ENCODE measurements at places on chromosomes 11 and 22.
A peak's percentile ranks its signal among the peaks of the same experiment; 100 is the strongest.

GRCh38 chr11:130670200-130670599 lies 221.8 kb downstream of the ADAMTS15 start:
- DNase-seq: no peak

- no peak for DNase-seq
Measured at GRCh38 chr11:83303316-83303715, 17.1 kb upstream of the CCDC90B start.

GRCh38 chr22:38169116-38169515 lies 12.5 kb downstream of the PLA2G6 start:
- no peak for DNase-seq

- DNase-seq: no peak
Measured at GRCh38 chr11:11072067-11072466, 214.2 kb upstream of the ZBED5 start.

DNA sequence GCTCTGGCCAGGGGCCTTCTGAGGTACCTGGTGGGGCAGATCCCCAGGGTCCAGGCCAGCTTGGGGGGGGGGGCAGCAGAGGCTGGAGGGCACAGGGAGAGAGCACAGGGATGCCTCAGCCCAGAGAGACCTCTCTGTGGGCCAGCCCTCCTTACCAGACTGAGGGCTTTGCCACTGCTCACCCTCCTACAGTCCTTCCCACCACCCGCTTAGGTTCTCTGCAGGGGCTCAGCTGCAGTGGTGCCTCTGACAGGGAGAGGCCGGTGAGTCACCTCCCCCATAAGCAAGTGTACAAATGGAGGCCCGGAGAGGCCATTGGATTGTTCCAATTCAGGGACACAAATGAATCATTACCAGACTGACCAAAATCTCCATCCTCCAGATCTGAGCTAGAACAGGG lies 68.1 kb upstream of the LMO1 start:
- no peak for DNase-seq

DNA sequence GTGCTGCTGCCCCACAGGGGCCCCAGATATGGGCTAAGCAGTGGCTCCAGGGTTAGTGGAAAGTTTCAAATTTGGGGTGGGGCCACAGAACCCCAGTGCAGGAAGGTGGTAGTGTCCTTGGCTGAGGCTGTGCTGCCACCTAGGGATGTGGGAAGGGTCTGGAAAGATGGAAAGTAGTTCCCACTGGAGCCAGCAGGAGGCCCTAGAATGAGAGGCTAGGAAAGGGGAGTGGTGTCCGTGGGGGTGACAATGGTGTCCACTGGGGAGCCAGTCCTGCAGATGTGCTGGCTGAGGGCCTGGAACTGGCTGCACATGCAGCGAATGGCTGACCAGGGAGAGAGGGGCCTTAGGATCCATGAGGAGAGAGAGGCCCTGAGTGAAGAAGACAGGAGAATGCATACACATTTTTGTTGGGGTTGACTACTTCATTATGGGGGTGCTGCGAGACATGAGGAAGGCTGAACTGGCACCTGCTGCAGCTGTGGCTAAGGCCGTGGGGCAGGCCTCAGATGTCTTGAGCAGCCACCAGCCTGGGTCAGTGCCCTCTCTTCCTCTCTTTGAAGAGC lies 21.1 kb downstream of the RFPL3 start:
- DNase-seq: no peak

DNA sequence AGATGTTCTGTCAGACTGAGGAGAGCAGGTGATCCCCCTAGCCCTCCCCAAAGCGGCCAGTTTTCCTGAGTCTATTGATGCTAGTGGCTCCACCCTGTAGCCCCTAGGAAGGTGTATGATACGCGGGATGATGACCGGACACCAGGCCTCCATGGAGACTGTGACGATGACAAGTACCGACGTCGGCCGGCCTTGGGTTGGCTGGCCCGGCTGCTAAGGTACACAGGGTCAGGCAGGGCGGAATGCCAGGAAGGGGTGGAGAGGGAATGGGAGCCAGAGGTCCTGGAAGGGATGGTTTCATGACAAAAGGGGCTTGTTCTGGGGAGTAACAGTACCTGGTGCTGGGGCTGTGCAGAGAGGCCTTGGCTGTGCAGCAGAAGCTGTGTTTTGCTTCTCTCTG lies 3.2 kb downstream of the ZFPL1 start:
- DNase-seq: no peak

- peak; percentile 61 for DNase-seq
Measured at GRCh38 chr11:128692753-128693415, 988 bp upstream of the FLI1 start.

- no peak for DNase-seq
Measured at GRCh38 chr11:120331301-120331996, 4.8 kb upstream of the ARHGEF12 start.

DNA sequence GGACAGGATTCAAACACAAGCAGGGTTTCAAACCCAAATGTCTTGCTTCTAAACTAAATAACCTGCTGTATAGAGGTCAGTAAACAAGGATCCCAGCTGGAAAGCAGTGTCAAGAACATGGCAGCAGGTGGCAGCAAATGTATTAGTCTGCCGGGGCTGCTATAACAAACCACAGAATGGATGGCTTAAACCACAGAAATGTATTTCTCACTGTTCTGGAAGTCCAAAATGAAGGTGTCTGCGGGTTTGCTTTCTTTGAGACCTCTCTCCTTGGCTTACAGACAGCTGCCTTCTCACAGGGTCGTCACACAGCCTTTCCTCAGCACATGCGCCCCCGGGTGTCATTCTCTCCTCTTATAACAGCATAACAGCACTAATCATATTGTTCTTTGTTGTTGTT lies 65.1 kb upstream of the LRRC55 start:
- no peak for DNase-seq

DNA sequence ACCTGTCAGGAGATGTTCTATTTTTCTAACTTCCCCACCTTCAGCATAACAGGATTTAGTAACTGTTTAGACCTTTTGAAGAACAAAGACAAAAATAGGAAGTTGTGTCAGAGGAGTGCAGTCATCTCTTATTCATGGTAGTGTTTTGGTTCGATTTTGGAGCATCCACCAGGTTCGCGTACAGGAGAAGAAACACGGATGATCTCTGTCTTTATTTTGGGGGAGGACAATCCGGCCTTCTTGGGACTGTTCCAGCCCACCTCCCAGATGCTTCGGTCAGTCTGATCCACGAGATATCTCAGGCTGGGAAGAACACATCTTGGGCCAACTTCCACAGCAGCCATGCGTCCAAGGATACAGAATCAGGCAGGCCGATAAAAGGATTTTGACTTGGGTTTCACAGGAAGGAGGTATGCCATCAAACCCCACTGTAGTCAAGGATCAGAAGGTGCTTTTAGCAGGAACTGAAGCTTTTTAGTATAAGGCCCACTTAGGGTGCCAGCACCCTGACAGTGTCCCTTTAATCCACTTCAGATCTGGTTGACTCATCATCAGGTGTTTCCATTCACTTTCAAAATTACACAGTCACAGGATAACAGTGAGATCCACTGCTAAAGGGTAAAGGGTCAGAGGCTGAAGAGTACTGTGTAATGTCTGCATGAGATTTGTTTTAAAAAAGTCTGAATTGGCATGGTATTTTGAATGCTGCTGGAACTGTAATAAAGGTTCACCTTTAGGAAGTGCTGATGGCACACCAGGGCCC lies 16.5 kb downstream of the PATZ1 start:
- DNase-seq: no peak

GRCh38 chr11:106670069-106670468 lies 348.2 kb downstream of the GUCY1A2 start:
- no peak for DNase-seq

DNA sequence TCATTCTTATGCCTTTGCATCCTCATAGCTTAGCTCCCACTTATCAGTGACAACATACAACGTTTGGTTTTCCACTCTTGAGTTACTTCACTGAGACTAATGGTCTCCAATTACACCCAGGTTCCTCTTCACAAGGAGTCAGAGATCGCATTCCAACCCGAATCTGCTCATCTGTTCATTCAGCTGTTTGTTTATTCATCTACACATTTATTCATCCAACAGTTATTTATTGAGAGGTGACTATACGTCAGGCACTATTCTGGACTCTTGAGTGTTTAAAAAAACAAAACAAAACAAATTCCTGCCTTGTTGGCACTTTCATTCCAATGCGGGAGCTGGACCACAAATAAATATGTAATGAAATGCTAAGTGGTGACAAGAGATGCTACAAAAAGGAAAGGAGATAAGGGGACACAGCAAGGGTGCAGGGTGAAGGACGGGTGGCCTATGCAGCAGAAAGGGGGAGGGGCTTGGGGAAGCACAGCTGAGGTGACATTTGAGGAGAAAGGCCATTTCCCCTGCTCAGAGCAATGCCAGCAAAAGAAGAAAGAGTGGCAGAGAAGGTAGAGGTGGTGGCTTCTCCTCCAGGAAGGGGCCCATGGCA lies 393.8 kb upstream of the SYN3 start:
- DNase-seq: no peak

DNA sequence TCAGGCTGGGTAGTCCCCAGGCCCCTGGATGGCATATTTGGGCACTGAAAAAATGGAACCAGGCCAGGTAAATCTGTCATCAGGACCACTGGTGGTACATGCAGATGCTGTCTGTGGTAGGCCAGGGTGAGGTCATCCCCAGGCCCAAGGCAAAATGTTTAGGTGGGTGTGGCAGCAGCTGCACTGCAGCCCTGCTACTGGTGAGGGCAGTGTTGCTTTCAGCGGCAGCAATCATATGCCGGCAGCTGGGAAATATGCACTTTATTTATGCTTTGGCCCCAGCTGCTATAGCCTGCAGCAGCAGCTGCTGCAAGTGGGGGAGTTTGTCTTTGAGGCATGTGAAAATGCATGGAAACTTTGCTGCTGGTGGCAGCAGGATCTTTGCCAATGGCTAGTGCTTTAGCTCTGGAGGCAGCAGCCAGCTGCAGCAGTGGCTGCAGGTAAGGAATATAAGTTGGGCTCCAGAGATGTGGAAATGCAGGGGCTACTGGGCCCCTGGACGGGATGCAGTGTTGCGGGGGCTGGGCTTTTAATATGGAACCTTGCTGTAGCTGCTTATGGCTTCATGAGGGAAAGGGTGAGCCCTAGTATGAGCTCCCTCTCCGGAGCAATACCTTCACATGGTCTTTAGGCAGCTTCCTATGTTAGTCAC lies 365.7 kb upstream of the CADM1 start:
- peak; percentile 65 for DNase-seq

GRCh38 chr22:50728523-50728931 lies 9.5 kb upstream of the ACR start:
- DNase-seq: no peak

DNA sequence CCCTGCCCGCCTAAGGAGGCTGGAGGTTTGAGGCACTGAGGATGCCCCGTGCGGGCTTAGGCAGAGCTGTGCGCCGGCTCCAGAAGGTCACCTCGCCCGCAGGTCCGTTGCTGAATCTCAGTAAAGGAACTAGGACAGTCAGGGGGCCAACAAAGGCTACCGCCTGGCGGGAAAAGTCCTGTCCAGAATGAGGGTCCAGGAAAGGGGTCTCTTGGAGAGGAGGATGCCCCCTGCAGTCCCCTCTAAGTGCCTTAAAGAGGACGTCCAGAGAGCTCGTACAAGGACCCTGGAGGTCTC lies 548 bp downstream of the PVALB start:
- no peak for DNase-seq

DNA sequence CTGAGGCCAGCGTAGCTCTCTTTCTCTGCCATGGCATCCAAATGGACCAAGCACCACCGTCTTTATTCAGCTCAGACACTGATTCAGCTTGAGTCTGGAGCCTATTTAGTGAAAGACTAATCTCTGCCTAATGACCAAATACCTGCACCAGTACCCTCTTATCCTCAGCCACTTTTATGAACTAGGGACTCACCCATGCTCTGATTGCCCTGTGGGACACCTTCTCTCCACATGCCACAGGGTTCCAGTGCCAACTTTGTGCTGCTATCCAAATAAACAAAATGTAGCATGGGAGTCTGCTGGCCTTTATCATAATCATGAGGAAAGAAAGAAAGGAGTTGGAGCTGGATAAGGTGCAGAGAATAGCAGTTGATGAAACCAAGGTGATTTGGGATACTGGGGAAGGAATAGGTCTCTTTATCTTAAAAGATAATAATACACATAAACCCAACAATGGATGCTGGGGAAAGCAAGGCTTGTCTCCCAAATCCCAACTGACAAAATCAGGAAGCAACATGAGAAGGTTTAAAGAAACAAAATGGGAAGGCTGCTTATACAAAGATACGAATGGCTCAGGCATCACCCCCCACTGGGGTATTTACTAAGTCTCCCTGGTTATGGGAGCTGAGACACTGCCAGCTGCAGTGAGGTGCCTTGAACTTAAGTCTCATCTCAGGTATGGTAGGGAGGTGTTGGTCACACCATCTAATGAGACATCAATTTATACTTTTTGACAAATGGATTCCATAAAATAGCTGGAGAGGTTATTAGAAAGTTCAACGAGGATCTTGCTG lies 63.3 kb downstream of the SYT9 start:
- DNase-seq: no peak

DNA sequence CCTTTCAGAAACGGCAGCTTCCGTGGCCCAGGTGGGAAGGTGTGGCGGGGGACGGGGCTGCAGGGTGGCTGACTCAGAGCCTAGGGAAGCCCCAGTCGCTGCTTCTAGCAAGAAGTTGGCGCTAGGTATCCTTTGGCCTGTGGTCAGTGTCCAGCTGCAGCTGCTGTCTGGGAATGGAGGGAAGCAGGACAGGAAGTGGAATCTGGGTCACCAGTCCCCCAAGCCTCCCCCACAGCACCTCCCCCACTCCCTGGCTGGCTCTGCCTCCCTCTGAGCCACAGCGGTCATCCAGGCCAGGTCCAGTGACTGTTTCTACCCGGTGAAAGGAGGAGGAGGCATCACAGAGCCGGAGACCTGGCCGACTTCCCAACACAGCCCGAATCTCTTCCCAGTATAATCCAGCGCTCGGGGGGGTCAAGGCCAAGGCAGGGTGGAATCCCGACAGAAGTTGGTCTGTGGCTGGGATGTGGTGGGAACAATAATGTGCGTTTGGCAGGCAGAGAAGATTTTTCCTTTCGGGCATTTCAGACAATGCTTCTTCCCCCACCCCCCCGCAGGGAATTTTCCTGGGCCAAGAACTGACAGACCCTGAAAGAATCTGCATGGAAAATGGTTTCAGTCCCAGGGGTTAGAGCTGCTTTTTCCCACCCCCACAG lies 45.1 kb downstream of the C11orf96 start:
- DNase-seq: no peak

DNA sequence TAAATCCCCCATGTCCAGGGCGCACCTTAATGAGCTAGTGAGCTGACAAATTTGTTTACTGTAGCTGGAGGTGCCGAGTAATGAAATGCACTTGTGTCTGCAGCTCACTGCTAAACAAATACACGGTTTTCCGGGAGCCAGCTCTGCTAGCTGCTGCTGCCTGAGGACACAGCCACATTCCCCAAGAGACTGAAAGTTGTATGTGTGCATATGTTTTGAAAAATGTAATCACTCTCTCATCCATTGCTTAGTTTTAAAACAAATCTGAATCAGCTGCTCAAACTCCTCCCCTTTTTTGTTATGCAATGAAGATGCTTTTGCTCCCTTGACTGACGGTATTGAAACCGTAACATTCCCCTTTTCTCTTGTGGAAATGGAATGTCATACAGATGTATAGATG lies 62.4 kb upstream of the NNMT start:
- DNase-seq: no peak

- no peak for DNase-seq
Measured at GRCh38 chr11:72436661-72437060, 2.3 kb upstream of the CLPB start.

- no peak for DNase-seq
Measured at GRCh38 chr11:70510571-70510970, 112.2 kb downstream of the CTTN start.

GRCh38 chr11:128355558-128355957 lies 231.8 kb downstream of the ETS1 start:
- DNase-seq: no peak
